Heart right ventricle (tissue), 16 donors: ENCODE measurements at places on chromosomes 2 and 18. TPM values are rescaled to one million over a fixed set of nuclear protein-coding genes. Genes with fewer than 3 reads are reported as not detected.
A peak's percentile ranks its signal among the peaks of the same experiment; 100 is the strongest.

The SATB2 gene
- 1.1 TPM for total RNA-seq

The DNAH7 gene
- total RNA-seq: 0.62 TPM

The CPS1 gene
- total RNA-seq: 1.4 TPM

The ARL4C gene
- 1.1 TPM for total RNA-seq

The NEB gene
- total RNA-seq: 11.6 TPM

DNA sequence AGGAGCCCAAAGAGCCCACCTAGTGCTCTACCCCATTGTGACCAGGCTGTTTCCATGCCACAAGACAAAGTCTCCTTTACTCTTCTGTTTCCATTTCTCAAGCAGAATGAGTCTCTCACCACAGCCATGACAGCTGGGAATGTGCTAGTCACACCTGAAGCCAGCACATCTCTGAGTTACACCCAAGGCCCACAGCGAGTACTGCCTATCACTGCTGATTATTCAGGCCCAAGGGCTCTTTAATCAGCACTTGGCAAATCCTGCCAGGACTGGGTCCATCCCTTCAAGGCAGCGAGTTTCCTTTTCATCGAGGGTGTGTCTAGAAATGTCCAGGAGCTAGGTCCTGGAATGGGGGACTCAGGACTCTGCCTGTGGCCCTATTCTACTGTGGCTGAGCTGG lies 14.6 kb upstream of the PPP1R1C start:
- no peak overlapping the region for H3K27ac ChIP-seq
- no peak for DNase-seq
- H3K4me3 ChIP-seq: no peak overlapping the region
- H3K36me3 ChIP-seq: no peaks in the 10 kb centered on the region
- H3K27me3 ChIP-seq: no peaks in the 10 kb centered on the region

- no peak overlapping the region for H3K4me3 ChIP-seq
- H3K36me3 ChIP-seq: no peaks in the 10 kb centered on the region
- H3K27me3 ChIP-seq: no peaks in the 10 kb centered on the region
- H3K27ac ChIP-seq: no peak overlapping the region
Measured at GRCh38 chr18:7601936-7602335, 34.8 kb downstream of the PTPRM start.

GRCh38 chr2:120862201-120863060 lies 126.8 kb downstream of the GLI2 start:
- peaks cover 4% of the 10 kb centered on the region for H3K27me3 ChIP-seq
- DNase-seq: no peak
- no peak overlapping the region for H3K4me3 ChIP-seq
- H3K4me1 ChIP-seq: peaks cover 6% of the 10 kb centered on the region
- no peak overlapping the region for H3K27ac ChIP-seq

DNA sequence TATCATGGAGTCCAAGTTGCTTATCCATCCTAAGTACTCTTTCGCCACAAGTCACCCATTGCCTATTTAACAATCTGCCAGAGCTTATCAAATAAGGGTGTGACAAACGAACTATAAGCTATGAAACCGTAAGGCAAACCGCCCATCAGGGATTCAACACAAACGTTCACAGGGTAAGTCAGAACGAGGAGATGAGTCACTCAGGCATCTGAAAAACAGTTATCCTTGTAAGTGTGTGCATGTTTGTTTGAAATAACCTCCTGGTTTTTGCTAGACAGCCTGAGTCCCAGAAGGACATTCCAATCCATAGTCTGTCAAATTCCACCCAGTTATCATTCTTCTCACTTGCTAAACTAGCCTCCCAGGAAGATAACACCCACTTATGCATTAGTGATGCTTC lies 299.1 kb downstream of the PAX3 start:
- H3K27ac ChIP-seq: no peak overlapping the region
- H3K27me3 ChIP-seq: no peaks in the 10 kb centered on the region
- no peaks in the 10 kb centered on the region for H3K4me1 ChIP-seq
- no peaks in the 10 kb centered on the region for H3K36me3 ChIP-seq
- DNase-seq: no peak

DNA sequence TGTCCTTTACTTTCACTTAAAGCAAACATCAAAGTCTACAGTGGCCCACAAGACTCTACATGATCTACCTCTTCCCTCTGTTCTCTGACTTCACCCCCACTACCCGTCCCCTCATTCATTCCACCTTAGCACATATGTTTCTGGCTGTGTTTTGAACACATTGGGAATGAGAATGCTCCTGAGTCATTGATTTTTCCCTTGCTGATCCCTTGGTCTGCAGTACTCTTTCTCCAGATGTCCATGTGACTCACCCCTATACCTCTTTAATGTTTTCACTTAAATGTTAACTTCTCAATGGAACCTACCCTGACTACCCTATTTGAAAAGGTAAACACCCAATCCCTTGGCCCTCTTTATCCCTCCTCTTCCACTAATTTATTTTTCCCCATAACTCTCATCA lies 30.7 kb upstream of the FRZB start:
- H3K4me3 ChIP-seq: no peak overlapping the region
- H3K27ac ChIP-seq: no peak overlapping the region
- no peaks in the 10 kb centered on the region for H3K4me1 ChIP-seq
- no peaks in the 10 kb centered on the region for H3K36me3 ChIP-seq
- H3K27me3 ChIP-seq: no peaks in the 10 kb centered on the region

- no peaks in the 10 kb centered on the region for H3K27me3 ChIP-seq
- peaks cover 47% of the 10 kb centered on the region for H3K4me1 ChIP-seq
- H3K4me3 ChIP-seq: no peak overlapping the region
Measured at GRCh38 chr18:58314284-58314683, 270.3 kb downstream of the NEDD4L start.

DNA sequence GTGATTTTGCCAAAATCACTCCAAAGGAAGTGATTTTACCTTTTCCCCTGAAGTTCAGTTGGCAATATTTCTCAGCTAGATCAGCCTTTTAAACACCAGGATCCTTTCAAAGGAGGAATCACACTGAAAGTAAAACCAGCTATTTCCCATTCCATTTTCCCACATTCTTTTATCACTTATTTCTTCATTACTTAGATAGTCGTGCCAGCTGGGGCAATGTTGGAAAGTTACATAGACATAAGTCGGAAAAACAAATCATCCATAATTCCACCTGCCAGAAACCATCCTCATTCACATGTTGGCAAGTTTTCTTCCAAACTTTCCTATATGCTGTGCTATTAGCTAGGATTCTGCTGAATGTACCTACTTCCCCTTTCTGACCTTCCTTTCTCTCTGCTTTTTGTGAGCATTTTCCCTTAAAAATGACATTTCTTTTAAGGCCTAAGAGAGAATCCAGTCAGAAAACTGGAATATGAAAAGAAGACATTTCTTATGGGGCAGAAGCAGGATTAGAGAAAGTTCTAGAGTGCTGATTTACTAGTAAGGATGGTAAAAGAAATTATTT lies 170.0 kb upstream of the STK17B start:
- peaks cover 14% of the 10 kb centered on the region for H3K36me3 ChIP-seq
- no peak overlapping the region for H3K27ac ChIP-seq
- DNase-seq: no peak
- peaks cover 13% of the 10 kb centered on the region for H3K4me1 ChIP-seq
- H3K4me3 ChIP-seq: no peak overlapping the region

DNA sequence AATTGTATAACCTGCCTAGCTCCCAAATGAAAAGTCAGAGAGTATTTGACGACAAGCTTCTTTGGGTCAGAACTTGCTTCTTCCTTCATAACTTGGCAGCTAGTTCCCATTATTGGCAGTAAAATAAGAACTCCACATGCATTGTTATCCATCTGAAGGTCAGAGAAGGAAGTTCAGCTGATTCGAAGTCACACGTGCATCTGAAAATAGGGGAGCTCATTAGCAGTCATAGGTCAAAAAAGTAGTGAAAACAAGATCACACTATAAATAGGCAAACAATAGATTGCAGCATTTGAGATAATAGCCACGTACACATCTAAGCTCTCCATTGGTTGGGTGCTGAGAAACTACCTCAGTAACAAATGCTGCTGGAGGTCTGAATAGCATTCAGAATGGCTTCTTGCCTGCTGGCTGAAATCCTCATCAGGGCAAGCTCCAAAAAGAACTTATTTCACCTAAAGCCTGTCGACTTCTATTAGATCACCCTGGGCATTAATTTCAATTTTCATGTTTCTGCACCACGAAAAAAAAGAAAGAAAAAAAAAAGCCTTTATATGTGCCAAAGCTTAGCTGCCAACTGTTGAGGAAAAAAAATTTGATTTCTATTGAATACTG lies 1492.9 kb upstream of the CELF4 start:
- no peak overlapping the region for H3K27ac ChIP-seq
- no peaks in the 10 kb centered on the region for H3K27me3 ChIP-seq
- no peaks in the 10 kb centered on the region for H3K4me1 ChIP-seq
- H3K4me3 ChIP-seq: no peak overlapping the region
- DNase-seq: no peak

DNA sequence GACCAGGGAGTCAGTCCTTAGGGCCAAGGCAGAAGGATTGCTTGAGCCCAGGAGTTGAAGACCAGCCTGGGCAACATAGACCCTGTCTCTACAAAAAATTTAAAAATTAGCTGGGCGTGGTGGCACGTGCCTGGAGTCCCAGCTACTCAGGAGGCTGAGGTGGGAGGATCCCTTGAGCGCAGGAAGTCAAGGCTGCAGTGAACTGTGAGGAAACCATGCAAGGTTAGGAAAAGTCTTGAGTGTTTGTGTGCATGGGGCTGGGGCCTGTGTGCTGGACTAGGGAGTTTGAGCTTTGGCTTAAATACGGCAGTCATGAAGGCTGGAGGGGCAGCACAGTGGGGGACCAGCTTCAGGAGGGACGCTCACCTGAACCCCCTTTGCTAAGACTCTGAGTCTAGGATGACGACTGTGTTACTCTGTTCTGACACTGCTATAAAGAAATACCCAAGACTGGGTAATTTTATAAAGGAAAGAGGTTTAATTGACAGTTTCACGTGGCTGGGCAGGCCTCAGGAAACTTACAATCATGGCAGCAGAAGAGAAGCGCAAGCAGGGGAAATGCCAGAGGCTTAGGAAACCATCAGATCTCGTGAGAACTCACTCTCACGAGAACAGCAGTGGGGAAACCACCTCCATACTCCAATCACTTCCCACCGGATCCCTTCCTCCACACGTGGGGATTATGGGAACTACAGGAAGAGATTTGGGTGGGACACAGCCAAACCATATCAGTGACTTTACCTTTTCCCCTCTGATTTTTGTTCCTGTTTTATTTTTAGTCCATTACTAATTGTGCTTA lies 39.4 kb downstream of the GORASP2 start:
- no peak overlapping the region for H3K4me3 ChIP-seq
- peaks cover 5% of the 10 kb centered on the region for H3K4me1 ChIP-seq
- no peak overlapping the region for H3K27ac ChIP-seq
- DNase-seq: no peak
- no peaks in the 10 kb centered on the region for H3K27me3 ChIP-seq
- peaks cover 15% of the 10 kb centered on the region for H3K36me3 ChIP-seq

DNA sequence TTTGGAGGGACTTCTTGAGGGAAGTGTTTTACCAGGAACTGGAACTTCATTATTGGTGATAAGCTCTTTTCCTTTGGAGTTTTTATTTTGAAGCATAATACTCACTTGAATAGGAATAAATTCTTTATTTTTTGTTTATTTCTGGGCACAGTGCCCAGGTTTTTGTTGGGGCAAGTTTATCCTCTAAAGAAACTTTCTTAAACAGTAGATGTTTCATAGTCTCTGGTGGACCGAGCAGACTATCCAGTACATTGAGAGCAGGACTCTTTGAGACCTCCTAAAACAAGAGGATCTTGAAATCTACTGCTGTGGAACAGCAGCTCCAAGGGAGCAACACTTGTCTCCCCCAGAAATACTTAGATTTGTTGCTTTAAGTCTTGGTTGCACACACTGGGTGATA lies 109.4 kb downstream of the PARD3B start:
- no peaks in the 10 kb centered on the region for H3K27me3 ChIP-seq
- DNase-seq: no peak
- H3K4me3 ChIP-seq: no peak overlapping the region
- H3K36me3 ChIP-seq: no peaks in the 10 kb centered on the region

- H3K27me3 ChIP-seq: no peaks in the 10 kb centered on the region
- peaks cover 11% of the 10 kb centered on the region for H3K4me1 ChIP-seq
- no peak for DNase-seq
- no peak overlapping the region for H3K4me3 ChIP-seq
Measured at GRCh38 chr2:142873831-142874287, 3.6 kb upstream of the KYNU start.

DNA sequence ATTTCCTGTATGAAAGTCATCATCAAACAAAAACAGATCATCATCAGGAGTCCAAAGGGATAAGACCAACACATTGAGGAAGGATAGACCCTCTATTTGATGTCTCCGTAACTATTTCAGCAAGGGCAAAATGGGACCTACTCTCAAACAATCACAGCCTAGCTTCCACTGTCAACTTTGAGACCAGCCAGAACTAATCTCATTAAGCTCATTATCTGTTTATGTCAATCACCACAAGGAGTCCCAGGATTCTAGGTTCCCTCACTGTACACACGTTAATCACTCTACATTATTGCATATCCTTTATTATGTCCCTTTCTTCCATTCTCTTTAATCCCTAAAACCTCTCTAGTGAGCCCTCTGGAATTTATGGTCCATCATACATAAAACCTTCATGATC lies 370.3 kb upstream of the LINC00305 start:
- no peaks in the 10 kb centered on the region for H3K4me1 ChIP-seq
- H3K36me3 ChIP-seq: no peaks in the 10 kb centered on the region
- DNase-seq: no peak
- no peak overlapping the region for H3K4me3 ChIP-seq
- H3K27ac ChIP-seq: no peak overlapping the region
- no peaks in the 10 kb centered on the region for H3K27me3 ChIP-seq

DNA sequence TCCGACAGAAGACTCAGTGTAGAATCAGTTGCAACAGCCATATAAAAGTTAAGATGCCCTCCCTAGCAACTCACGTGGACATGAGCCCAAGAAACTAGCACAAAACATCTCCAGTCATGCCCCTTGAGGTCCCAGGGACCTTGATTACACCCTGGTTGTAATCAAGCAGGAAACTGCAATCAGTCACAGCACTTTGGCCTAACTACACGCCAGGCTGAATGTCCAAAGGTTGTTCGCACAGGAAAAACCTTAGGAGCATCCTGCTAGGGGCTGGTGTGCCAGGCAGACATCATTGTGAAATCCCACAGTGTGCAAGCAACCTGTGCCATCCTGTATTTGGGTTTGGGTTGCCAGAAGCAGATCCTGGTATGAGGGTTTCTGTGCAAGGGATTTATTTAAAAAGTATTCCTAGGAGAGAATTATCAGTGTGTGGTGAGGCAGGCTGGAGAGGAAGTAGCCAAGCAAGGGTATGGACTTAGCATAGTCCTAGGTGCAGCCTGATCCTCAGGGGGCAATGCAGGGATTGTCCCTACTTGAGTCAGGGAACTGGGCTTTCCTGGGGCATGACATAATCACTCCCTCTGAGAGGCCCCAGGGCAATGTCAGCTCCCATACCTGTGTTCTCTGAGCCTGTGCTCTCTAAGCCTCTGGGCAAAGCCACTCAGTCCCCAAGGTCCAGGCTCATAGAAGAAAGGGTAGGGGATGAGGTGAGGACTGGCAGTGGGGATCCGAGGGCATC lies 17.8 kb upstream of the SULT1C2 start:
- H3K36me3 ChIP-seq: no peaks in the 10 kb centered on the region
- no peak for DNase-seq
- no peak overlapping the region for H3K27ac ChIP-seq
- H3K27me3 ChIP-seq: peaks cover under 1% of the 10 kb centered on the region

- DNase-seq: no peak
- no peak overlapping the region for H3K4me3 ChIP-seq
- H3K27me3 ChIP-seq: no peaks in the 10 kb centered on the region
- no peaks in the 10 kb centered on the region for H3K36me3 ChIP-seq
Measured at GRCh38 chr2:6982934-6983589, 65.8 kb downstream of the RNF144A start.

GRCh38 chr2:230410861-230411569 lies 5.0 kb upstream of the SP100 start:
- no peaks in the 10 kb centered on the region for H3K36me3 ChIP-seq
- peak overlapping the region; percentile 72 for H3K4me3 ChIP-seq
- peaks cover 24% of the 10 kb centered on the region for H3K4me1 ChIP-seq
- no peaks in the 10 kb centered on the region for H3K27me3 ChIP-seq
- DNase-seq: no peak
